Inflammatory macrophage (primary cell): ENCODE measurements at places on chromosomes 3 and 15.

DNA sequence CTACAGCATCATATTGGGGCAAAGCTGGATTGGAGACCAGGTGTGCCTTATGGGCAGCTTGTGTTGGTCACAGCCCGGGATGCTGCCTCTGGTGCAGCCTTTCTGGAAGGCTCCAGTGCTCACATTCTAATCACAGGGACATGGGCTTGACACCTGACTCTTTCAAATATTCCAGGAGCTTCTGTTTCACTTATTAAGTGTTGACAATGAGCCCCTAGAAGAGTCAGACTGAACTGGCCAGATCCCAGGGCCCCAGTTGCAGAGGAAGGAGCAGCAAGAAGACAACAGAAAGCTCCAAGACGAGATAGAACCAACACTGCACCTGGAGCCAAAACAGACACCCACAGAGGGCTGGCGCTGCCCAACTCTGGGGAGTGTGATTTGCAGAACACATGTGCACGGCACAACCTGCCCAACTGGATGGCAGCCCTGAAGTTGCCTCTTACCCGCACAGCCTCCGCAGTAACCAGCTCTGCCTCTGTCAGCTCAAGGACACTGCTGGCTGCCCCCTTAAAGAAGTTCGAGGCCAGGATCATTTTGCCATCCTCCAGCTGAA lies 30.3 kb downstream of the ALDH1L1 start:
- DNase-seq = no peak

- DNase-seq = no peak
Measured at GRCh38 chr15:36911322-36911944, 188.9 kb downstream of the MEIS2 start.

DNA sequence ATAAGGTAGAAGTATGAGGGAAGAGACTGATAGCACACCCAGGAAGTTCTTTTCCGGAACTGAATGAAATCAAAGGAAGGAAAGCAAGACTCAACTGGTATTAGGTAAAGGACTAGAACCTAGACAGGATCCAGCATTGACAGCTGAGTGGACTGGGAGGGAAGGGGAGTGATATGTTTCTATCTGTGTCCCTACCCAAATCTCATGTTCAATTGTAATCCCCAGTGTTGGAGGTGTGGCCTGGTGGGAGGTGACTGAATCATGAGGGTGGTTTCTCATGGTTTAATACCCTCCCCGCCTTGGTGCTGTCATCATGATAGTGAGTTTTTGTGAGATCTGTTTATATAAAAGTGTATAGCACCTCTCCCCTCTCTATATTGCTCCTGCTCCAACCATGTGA lies 415.9 kb upstream of the KCNMB2 start:
- no peak for DNase-seq

- no peak for DNase-seq
Measured at GRCh38 chr15:90055182-90055581, 47.1 kb downstream of the IDH2 start.

GRCh38 chr3:183460081-183461055 lies 31.9 kb upstream of the MCF2L2 start:
- DNase-seq = no peak

GRCh38 chr3:63069806-63070475 lies 194.7 kb upstream of the CADPS start:
- DNase-seq = no peak
